HS-27A (cell line): ENCODE measurements at places on chromosomes 16 and 17.
A peak's percentile ranks its signal among the peaks of the same experiment; 100 is the strongest.

GRCh38 chr17:44384281-44384822, 5.1 kb downstream of the ITGA2B start:
- DNase-seq: no peak

- no peak for DNase-seq
These were observed 32.8 kb downstream of the CACNA1G start for GRCh38 chr17:50593321-50593720.

GRCh38 chr16:82454152-82454551, 172.6 kb upstream of the CDH13 start:
- no peak for DNase-seq

DNA sequence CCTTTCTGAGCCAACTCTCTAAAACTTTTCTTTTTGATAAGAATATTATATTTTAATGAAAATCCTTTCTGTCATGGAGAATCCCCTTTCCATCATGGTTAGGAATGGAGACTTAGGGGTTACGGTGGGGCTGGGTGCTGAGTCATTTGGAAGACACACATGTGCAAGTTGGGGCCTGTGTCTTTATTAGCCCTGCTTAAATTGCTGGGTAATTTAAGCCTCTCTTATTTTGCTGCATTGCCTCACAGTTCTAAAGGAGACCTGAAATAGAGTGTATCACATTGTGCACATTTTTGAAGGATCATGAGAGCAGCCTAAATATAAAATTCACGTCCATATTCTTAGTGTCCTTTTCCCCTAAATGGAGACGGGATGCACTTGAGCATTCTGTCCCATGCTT, 61.8 kb upstream of the RBFOX1 start:
- DNase-seq: no peak

- no peak for DNase-seq
These were observed 26.3 kb upstream of the OR4D1 start for GRCh38 chr17:58121925-58122324.

- DNase-seq: no peak
These were observed 27.6 kb downstream of the NEUROD2 start for GRCh38 chr17:39580082-39580468.

DNA sequence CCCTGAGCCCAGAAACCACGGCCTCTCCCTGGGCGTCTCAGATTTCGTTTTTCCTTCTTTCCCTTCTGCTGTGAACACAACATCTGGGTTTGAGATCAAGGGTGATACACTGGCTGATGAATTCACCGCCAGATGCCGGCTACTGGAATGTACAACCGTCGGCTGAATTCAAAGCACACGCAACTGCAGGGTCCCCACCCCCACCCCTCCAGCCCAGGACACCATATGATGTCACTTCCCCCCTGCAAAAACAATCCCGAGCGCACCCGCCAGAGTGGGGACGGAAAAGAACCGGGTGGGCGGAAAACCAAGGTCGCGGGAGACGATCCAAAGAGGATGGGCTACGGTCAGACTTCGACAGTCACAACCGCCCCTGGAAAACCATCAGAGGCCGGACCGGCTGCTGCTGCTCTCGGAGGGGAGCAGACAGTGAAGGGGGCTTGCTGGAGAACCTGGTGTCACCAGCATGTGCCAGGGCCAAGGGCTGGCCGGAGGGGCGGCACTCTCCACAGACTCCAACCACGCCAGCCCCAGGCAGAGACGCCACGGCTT, 23.3 kb downstream of the CEP295NL start:
- no peak for DNase-seq

GRCh38 chr17:51601622-51602261, 341.4 kb downstream of the UTP18 start:
- DNase-seq: no peak

- DNase-seq: no peak
These were observed 521 bp downstream of the C16orf87 start for GRCh38 chr16:46830417-46830901.

DNA sequence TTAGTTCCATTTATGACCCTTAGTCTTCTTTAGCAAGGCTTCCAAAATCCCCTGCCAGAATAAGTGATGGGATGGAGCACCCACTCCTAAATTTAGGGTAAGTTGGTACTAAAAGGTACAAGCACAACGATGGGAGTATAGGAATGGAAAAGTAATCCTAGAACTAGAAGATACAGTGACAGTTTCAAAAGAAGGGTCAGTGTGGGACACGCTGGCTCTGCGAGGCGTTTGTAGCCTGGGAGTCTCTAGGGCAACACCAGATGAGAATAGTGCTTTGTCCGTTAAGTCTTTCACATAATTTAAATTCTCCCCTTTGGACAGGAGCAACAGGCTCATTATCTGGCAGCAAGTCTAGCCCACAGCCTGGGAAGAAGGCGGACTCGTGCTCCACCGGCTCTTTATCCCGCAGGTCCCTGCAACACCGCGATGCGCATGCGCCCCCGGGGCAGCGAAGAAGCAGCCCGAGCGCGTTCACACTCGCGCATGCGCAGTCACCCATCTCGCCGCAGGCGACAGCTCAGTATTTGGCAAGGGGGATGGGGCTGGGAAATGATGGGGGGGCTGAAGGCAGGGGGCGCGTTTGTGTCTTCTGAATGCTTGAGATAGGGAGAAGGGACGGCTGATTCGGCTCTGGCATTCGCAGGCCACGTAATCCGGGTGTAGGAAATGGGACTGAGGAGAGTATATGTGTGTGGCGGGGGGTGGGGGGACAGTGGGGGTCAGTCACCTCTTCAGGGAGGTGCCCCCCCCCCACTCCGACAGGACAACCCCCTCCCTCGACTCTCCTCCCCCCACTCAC, 564 bp downstream of the SPOP start:
- DNase-seq: peak; percentile 79

- DNase-seq: peak; percentile 24
These were observed 17.7 kb downstream of the CCL17 start for GRCh38 chr16:57422026-57422944.

GRCh38 chr17:81076141-81076679, 41.3 kb downstream of the BAIAP2 start:
- no peak for DNase-seq

DNA sequence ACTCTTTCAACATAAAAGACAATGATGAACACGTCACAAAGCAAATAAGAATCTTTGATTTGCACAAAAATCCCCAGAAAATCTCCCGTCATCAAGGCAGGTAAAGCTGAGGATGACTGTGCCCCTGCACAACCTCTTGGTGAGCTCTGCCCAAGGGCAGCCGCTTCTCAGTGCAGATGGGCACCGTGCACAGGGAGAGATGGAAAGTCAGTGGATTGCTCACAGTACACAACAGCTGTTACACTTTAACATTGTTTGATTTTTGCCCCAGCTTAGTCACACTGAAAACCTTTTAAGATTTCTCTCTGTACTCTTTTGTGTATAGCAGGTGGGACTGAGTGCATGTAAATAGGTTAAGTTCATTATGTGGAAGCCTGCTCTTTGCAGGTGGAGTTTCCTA, 104.2 kb downstream of the CDK5R1 start:
- no peak for DNase-seq
